ENCODE measurements at places on chromosomes 16 and 17. TPM values are rescaled to one million over a fixed set of nuclear protein-coding genes. Genes with fewer than 3 reads are reported as not detected.
A peak's percentile ranks its signal among the peaks of the same experiment; 100 is the strongest.

DNA sequence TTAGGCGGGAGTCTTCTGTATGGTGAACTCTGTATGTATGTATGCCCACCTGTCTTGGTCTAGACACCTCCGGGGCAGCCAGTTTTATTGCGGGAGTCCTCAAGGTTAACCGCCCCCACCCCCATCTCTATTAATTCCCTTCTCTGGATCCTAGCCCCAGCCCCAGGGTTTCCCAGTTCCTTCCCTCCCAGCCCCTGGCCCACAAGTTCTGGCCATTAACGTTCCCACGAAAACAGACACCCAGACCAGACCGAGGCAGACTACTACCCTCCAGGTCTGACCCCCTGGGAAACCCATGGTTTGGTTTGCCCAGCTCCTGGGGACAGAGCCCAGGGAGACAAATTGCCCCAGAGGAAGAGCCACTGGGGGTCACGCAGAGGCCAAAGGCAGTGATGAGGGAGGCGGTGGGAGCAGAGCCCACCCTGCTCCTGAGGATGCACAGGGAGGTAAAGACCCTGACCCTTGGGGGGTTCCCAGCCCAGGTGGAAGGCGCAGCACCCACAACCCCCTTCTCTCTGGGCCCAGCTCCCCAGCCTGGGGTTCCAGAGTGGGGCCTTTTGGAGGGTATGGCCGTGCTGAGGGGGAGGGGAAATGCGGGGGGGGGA is 8.5 kb downstream of the TBKBP1 start:
- peak overlapping the region; percentile 81 for H3K4me3 ChIP-seq
- H3K36me3 ChIP-seq = peaks cover 66% of the 10 kb centered on the region
- no peaks in the 10 kb centered on the region for H3K27me3 ChIP-seq
- peaks cover 55% of the 10 kb centered on the region for H3K4me1 ChIP-seq
- ATAC-seq = no peak

DNA sequence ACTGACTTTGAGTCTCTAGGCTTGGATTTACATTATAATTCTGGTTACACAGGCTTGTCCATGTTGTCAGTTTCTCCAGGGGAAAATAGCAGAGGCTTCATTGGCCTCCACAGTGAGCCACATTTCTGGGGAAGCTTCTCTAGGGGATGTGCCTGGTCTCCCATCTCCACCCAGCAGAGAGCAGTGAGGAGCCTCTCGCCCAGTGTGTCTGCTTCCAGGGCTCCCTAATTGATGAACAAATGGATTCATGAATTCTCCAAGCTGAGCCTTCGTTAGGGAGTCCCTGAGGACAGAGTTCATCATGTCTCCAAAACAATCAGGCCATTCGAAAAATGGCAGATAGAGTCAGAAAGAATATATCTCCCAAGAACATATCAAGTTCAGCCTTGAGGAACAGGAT is 162.4 kb upstream of the TOX3 start:
- no peaks in the 10 kb centered on the region for H3K4me1 ChIP-seq
- no peak overlapping the region for H3K4me3 ChIP-seq
- no peak overlapping the region for H3K27ac ChIP-seq

GRCh38 chr16:62829607-62830006 is 793.4 kb upstream of the CDH8 start:
- H3K4me1 ChIP-seq = no peaks in the 10 kb centered on the region
- no peak overlapping the region for H3K27ac ChIP-seq
- no peak overlapping the region for H3K4me3 ChIP-seq
- H3K36me3 ChIP-seq = no peaks in the 10 kb centered on the region

GRCh38 chr16:19696961-19697360 is 21.1 kb downstream of the KNOP1 start:
- H3K4me1 ChIP-seq = peaks cover 29% of the 10 kb centered on the region
- no peaks in the 10 kb centered on the region for H3K27me3 ChIP-seq
- ATAC-seq = no peak
- peak overlapping the region; percentile 71 for H3K27ac ChIP-seq
- peak overlapping the region; percentile 40 for H3K4me3 ChIP-seq

GRCh38 chr17:64574646-64575045 is 67.9 kb downstream of the CEP95 start:
- H3K36me3 ChIP-seq = peaks cover 36% of the 10 kb centered on the region
- H3K27ac ChIP-seq = peak overlapping the region; percentile 94
- H3K4me1 ChIP-seq = peaks cover 17% of the 10 kb centered on the region
- no peaks in the 10 kb centered on the region for H3K27me3 ChIP-seq
- no peak for ATAC-seq
- H3K4me3 ChIP-seq = no peak overlapping the region

- peaks cover 5% of the 10 kb centered on the region for H3K4me1 ChIP-seq
- no peaks in the 10 kb centered on the region for H3K36me3 ChIP-seq
- no peak overlapping the region for H3K27ac ChIP-seq
Measured at GRCh38 chr17:49775546-49776260, 11.8 kb upstream of the FAM117A start.

GRCh38 chr16:89764711-89765201 is 43.4 kb downstream of the ZNF276 start:
- ATAC-seq = peak; percentile 91
- H3K4me1 ChIP-seq = peaks cover 13% of the 10 kb centered on the region
- peaks cover 82% of the 10 kb centered on the region for H3K36me3 ChIP-seq
- H3K27me3 ChIP-seq = no peaks in the 10 kb centered on the region
- peak overlapping the region; percentile 53 for H3K27ac ChIP-seq

- H3K4me3 ChIP-seq = no peak overlapping the region
- ATAC-seq = no peak
- no peak overlapping the region for H3K27ac ChIP-seq
- peaks cover 6% of the 10 kb centered on the region for H3K27me3 ChIP-seq
- no peaks in the 10 kb centered on the region for H3K36me3 ChIP-seq
Measured at GRCh38 chr17:10428781-10429180, 7.0 kb upstream of the MYH8 start.

- H3K4me1 ChIP-seq = no peaks in the 10 kb centered on the region
- H3K27me3 ChIP-seq = peaks cover 5% of the 10 kb centered on the region
Measured at GRCh38 chr16:88370365-88370764, 12.4 kb upstream of the ZNF469 start.

DNA sequence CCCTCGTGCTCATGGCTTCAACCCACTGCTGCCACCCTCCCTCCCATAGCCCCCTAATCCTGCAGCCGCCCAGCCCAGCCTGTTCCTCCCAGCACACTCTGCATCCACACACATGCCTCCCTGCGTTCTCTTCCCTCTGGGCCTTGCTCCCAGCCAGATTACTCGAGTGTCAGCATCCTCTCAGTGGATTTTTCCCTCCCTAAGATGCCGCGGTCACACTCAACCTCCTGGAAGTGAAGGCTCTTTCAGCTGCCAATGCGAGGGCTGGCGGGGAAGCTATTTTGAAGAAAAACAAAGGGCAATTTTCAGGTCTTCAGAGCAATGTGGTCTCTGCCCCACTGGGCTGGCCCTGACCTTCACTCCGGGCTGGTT is 23.2 kb upstream of the CACNG5 start:
- H3K27me3 ChIP-seq = no peaks in the 10 kb centered on the region
- no peak overlapping the region for H3K4me3 ChIP-seq
- no peak overlapping the region for H3K27ac ChIP-seq
- no peak for ATAC-seq
- no peaks in the 10 kb centered on the region for H3K4me1 ChIP-seq

The DYNLRB2 gene
- total RNA-seq = not detected

The ACSM2A gene
- not detected for total RNA-seq

Measured in activated T-helper 17 cell treated with anti-CD3 and anti-CD28 coated beads, Interleukin-2, amount 50 U/mL, for 72 hours (primary cell).